ENCODE measurements at places on chromosomes 7 and 10. TPM values are rescaled to one million over a fixed set of nuclear protein-coding genes. Genes with fewer than 3 reads are reported as not detected.
A peak's percentile ranks its signal among the peaks of the same experiment; 100 is the strongest.

Gene CEP41
- total RNA-seq = 16.4 TPM

Gene FANK1
- 0.50 TPM for total RNA-seq

Gene MPP7
- 11.6 TPM for total RNA-seq

Gene PDK4
- total RNA-seq = not detected

- H3K27me3 ChIP-seq = no peaks in the 10 kb centered on the region
- no peak for DNase-seq
- H3K27ac ChIP-seq = no peak overlapping the region
- no peak overlapping the region for H3K4me3 ChIP-seq
- peaks cover 13% of the 10 kb centered on the region for H3K36me3 ChIP-seq
- H3K4me1 ChIP-seq = peaks cover 49% of the 10 kb centered on the region
Measured at GRCh38 chr7:74665296-74665938, 7.9 kb downstream of the GTF2I start.

GRCh38 chr7:123727071-123727837 lies 21.5 kb downstream of the WASL start:
- H3K4me1 ChIP-seq = peaks cover 41% of the 10 kb centered on the region
- H3K4me3 ChIP-seq = no peak overlapping the region
- H3K27me3 ChIP-seq = no peaks in the 10 kb centered on the region
- H3K27ac ChIP-seq = no peak overlapping the region
- no peak for DNase-seq
- H3K36me3 ChIP-seq = peaks cover 11% of the 10 kb centered on the region

DNA sequence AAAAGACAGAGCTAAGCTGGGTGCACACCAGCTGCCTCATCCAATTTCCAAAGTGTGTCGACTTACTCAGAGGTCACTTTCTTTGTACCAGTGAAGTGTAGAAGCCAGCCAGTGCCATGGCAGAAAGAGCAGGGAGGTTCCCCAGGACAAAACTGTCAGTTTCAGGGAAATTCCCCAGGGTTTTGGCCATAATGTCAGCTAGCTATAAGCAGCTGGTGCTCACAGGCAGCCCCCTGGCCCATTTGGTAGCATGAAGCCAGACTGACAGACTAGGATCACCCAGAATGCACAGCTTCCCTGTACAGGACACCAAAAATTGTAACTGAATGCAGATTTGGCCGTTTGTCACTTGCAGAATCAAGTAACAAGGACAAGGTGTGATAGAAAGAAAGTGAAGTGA lies 28.6 kb downstream of the MRPL32 start:
- H3K36me3 ChIP-seq = peaks cover 3% of the 10 kb centered on the region
- no peak overlapping the region for H3K4me3 ChIP-seq
- peaks cover 5% of the 10 kb centered on the region for H3K27me3 ChIP-seq
- peaks cover 9% of the 10 kb centered on the region for H3K4me1 ChIP-seq
- no peak for DNase-seq

- H3K36me3 ChIP-seq = no peaks in the 10 kb centered on the region
- H3K4me3 ChIP-seq = no peak overlapping the region
- no peaks in the 10 kb centered on the region for H3K4me1 ChIP-seq
- DNase-seq = no peak
Measured at GRCh38 chr7:138338361-138338760, 121.7 kb upstream of the TRIM24 start.

- DNase-seq = no peak
- no peaks in the 10 kb centered on the region for H3K4me1 ChIP-seq
- H3K27me3 ChIP-seq = peaks cover 4% of the 10 kb centered on the region
- H3K27ac ChIP-seq = no peak overlapping the region
Measured at GRCh38 chr10:69869291-69869961, 67.7 kb downstream of the COL13A1 start.

DNA sequence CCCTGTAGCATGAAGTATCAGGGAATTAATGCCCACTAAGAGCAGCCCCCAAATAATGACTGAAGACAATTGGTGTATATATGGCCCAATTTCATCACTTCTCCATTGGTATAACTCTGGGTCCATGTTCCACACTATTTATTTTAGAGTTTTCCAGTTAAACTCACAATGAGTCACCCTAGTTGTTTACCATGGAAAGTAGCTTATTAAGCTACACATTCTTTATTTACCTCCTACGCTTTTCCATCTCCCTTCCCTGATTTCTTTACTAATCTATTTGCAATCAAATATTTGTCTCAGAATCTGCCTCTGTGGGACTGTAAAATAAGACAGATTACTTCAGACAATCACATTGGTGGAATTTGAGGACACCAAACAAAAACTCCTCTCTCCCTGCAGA lies 655.6 kb downstream of the SORCS1 start:
- DNase-seq = no peak
- H3K4me1 ChIP-seq = no peaks in the 10 kb centered on the region
- H3K36me3 ChIP-seq = no peaks in the 10 kb centered on the region

GRCh38 chr7:50607524-50608125 lies 42.4 kb upstream of the DDC start:
- no peak overlapping the region for H3K27ac ChIP-seq
- H3K4me3 ChIP-seq = no peak overlapping the region
- no peak for DNase-seq
- peaks cover 30% of the 10 kb centered on the region for H3K4me1 ChIP-seq
- H3K27me3 ChIP-seq = no peaks in the 10 kb centered on the region

- H3K27me3 ChIP-seq = peaks cover 1% of the 10 kb centered on the region
- H3K4me3 ChIP-seq = no peak overlapping the region
- H3K36me3 ChIP-seq = no peaks in the 10 kb centered on the region
- H3K27ac ChIP-seq = no peak overlapping the region
Measured at GRCh38 chr10:10804061-10804460, 213.6 kb upstream of the CELF2 start.

- no peak overlapping the region for H3K4me3 ChIP-seq
- H3K4me1 ChIP-seq = no peaks in the 10 kb centered on the region
- H3K27me3 ChIP-seq = peaks cover 2% of the 10 kb centered on the region
- DNase-seq = no peak
- peaks cover 13% of the 10 kb centered on the region for H3K36me3 ChIP-seq
- H3K27ac ChIP-seq = no peak overlapping the region
Measured at GRCh38 chr7:134289423-134289822, 27.3 kb downstream of the SLC35B4 start.

- peaks cover 2% of the 10 kb centered on the region for H3K4me1 ChIP-seq
- DNase-seq = peak; percentile 84
- no peaks in the 10 kb centered on the region for H3K36me3 ChIP-seq
- H3K27me3 ChIP-seq = peaks cover 18% of the 10 kb centered on the region
- H3K27ac ChIP-seq = no peak overlapping the region
Measured at GRCh38 chr10:30392564-30392990, 41.4 kb upstream of the MAP3K8 start.

DNA sequence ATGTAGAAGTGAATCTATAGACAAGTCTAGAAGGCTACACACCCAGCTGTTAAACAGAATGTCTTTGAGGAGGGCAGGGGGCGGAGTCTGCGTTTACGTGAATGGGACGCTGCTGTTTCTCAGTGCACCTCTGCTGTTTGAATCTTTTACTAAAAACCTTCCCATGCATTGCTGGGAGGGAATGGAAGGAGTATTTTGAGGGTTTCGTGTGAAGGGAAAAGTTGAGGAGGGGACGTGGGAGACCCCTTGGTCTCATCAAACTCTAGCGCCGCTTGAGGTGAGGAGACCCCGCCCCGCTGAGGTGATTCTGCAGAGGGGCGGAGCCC lies 492 bp upstream of the VCL start:
- peak overlapping the region; percentile 91 for H3K4me3 ChIP-seq
- DNase-seq = no peak
- peak overlapping the region; percentile 89 for H3K27ac ChIP-seq
- H3K36me3 ChIP-seq = no peaks in the 10 kb centered on the region

- no peak overlapping the region for H3K4me3 ChIP-seq
- H3K4me1 ChIP-seq = no peaks in the 10 kb centered on the region
- H3K27ac ChIP-seq = no peak overlapping the region
- H3K36me3 ChIP-seq = peaks cover 3% of the 10 kb centered on the region
- H3K27me3 ChIP-seq = no peaks in the 10 kb centered on the region
Measured at GRCh38 chr7:2387897-2388636, 15.3 kb upstream of the CHST12 start.

GRCh38 chr10:15540727-15541126 lies 169.6 kb upstream of the FAM171A1 start:
- H3K4me3 ChIP-seq = no peak overlapping the region
- no peak overlapping the region for H3K27ac ChIP-seq
- no peak for DNase-seq
- H3K27me3 ChIP-seq = peaks cover 1% of the 10 kb centered on the region

GRCh38 chr10:23686722-23687121 lies 247.8 kb downstream of the OTUD1 start:
- H3K27me3 ChIP-seq = no peaks in the 10 kb centered on the region
- no peaks in the 10 kb centered on the region for H3K4me1 ChIP-seq
- no peak overlapping the region for H3K4me3 ChIP-seq
- DNase-seq = no peak

- H3K27ac ChIP-seq = no peak overlapping the region
- H3K36me3 ChIP-seq = no peaks in the 10 kb centered on the region
- H3K4me3 ChIP-seq = no peak overlapping the region
- H3K27me3 ChIP-seq = no peaks in the 10 kb centered on the region
Measured at GRCh38 chr10:83603708-83604107, 535.6 kb upstream of the GHITM start.

DNA sequence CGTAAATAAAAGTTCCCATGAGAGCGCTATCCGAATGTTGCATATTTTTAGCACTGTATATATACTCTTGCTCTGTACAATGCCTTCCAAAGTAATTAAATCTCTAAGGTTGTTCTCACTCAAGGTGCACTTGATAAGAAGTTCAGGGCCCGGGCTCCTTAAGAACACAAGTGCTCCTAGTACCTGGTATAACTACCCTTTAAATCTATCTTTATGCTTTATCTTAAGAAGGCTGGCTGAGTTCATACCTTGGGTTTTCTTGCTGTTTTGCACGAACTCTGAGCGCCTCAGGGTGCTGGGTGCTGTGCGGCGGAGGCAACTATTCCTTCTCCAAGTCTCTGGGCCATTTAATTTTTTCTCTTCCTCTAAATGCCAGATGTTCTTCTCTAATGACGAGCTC lies 80.4 kb downstream of the DNMBP start:
- H3K27ac ChIP-seq = no peak overlapping the region
- no peaks in the 10 kb centered on the region for H3K36me3 ChIP-seq
- no peak for DNase-seq
- H3K4me3 ChIP-seq = no peak overlapping the region
- peaks cover 10% of the 10 kb centered on the region for H3K4me1 ChIP-seq

Measured in activated CD4-positive, alpha-beta memory T cell treated with anti-CD3 and anti-CD28 coated beads for 36 hours (primary cell).